ENCODE measurements at places on chromosomes 12 and 14. TPM values are rescaled to one million over a fixed set of nuclear protein-coding genes. Genes with fewer than 3 reads are reported as not detected.

The AMDHD1 gene
- total RNA-seq: 2.2 TPM

The MYF6 gene
- total RNA-seq: not detected

GRCh38 chr14:22071006-22071405 lies 397.4 kb upstream of the OR4E1 start:
- peak; percentile 52 for DNase-seq

- DNase-seq: no peak
Observed at GRCh38 chr14:96166461-96167223, 38.0 kb upstream of the BDKRB2 start.

The IL22 gene
- 5.4 TPM for total RNA-seq
